ENCODE measurements at places on chromosomes 5 and 9.

GRCh38 chr5:83683836-83684235 lies 36.8 kb downstream of the HAPLN1 start:
- no peak for DNase-seq

DNA sequence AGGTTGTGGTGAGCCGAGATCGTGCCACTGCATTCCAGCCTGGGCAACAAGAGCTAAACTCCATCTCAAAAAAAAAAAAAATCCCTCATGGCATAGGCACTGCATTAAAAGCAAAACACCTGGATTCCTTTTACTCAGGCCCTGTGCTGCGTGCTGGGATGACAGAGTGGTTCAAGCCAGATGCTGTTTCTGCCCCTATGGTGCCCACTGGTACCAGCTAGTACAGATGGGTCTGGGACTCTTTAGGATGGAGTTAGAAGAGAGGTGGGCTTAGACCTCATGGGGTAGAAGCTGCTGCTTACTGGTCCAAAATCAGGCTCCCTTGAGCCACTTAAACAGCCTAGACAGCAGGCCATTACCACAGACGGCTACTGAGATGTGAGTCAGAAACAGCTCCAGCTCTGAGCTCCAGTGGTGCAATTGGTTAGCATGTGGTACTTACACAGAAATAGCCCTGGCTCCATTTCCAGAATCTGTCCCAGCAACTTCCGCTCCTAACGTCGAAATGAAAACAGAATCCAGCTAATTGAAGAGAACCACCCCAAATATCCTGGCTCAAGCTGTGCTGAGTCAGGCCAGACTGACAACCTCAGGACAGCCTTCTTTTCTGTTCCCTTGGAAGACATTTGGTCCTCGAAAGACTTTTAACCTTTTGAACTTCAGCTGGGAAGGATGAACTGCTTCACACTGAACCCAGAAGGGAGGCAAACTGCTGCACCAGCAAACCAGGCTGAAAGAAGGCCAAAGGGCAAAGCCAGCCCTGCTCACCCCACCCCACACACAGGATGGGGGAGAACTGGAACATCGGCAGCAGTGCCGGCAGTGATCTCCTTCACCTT lies 15.5 kb downstream of the C5orf15 start:
- DNase-seq: no peak

- DNase-seq: no peak
These were observed 173.6 kb downstream of the FANCC start for GRCh38 chr9:95143591-95144561.

GRCh38 chr9:78038620-78039300 lies 7.1 kb upstream of the GNAQ start:
- no peak for DNase-seq

- no peak for DNase-seq
These were observed 24.5 kb downstream of the ADAMTS12 start for GRCh38 chr5:33867241-33867640.

- no peak for DNase-seq
These were observed 21.8 kb downstream of the ELOVL7 start for GRCh38 chr5:60822285-60822556.

DNA sequence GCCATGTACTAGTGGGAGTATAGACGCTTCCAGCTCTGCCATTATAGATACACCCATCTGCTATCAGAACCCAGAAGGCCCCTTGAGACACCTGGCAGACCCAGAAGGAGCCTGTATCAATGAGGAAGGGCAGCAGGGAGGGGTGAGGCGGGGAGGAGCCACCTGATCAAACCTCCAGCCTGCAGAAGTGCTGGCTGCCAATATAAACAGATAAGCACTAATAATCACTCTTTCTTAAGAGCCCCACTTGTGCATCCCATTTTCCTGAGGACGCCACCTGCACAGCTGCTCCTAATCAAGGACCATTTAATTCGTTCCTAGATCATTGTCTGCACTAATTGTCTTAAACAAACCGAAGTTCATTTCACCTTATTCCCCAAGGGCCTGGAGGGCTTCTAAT lies 75.0 kb upstream of the NEK6 start:
- DNase-seq: no peak

DNA sequence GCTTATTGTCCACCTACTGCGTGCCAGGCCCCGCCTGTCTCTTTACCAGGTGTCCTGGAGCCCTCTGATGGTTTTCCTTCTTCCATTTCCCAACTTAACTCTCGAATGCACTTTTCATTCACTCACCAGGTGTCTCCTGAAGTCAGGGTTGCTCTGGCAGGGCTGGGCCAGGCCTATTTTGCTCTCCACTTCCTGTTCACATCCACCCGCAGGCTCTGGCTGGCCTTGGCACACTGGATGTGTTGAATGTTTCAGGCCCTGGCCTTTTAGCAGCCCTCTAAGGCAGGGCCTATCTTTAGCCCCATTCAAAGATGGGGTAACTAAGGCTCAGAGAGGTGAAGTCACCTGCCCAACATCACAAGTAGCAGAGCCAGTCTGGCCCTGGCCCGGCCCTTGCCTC lies 16.4 kb downstream of the LRRC8A start:
- no peak for DNase-seq

- DNase-seq: no peak
These were observed 56.9 kb downstream of the HOMER1 start for GRCh38 chr5:79456890-79457583.

DNA sequence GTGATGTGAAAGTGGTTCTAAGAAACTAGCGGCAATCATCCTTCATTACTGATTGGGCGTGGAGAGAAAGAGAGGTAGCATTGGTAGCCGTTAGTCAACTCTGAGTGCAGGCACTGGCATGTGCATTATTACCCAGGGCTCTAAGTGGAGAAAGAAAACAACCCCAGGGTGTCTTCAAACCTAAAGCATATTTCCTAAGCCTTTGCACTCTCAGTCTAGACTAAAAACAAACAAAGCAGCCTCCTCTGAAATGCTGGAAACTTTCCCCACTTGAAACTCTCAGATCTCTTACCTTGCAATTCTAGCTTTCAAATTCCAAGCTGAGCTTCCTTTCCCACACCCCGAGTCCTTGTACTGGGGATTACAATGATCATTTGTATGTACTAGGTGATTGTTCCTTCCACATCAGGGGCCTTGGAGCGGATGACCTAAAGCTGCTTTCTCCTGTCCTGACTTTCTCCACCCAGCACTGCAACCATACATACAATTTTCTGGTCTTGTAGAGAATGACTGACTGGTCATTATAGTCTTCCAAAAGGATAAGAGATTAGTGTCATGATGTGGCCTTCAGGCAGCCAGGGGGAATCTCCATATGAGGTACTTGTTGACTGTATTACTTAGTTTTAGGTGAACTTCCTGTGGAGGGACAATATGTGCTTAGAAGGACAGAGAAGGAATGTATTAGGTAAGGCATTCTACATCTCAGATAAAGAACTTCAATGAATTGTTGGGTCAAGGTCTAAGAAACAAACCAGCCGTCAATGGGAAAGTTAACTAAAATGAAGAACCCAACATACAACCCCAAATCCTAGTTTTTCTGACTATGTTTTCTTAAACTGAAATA lies 98.3 kb upstream of the CDKN2B start:
- DNase-seq: no peak

- DNase-seq: no peak
These were observed 341.5 kb upstream of the CCNH start for GRCh38 chr5:87754009-87754757.

GRCh38 chr5:166493612-166494011 lies 1797.8 kb upstream of the WWC1 start:
- no peak for DNase-seq

DNA sequence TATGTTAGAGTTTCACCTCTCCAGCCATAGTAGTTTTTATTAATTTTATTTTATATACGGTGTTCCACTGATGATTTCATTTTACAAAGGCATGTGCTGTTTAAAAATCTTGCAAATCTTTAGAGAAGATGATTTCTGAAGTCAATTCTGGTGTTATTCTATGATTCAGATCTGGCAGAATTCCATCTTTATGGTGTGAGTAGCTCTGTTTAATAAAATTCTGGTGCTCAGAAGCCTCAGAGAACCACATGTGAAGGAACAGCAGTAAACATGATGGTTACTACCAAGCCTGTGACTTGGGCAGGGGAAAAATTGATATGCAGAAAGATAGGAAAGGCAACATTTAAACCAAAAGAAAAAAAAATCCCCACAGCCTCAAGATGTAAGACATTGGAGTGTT lies 299.7 kb downstream of the NPR3 start:
- no peak for DNase-seq

GRCh38 chr5:122129306-122129705 lies at the start of gene ZNF474:
ZNF474 (plus strand) TSS chr5:122129546; CDS start chr5:122151991, 22,445 bp downstream.
- no peak for DNase-seq

DNA sequence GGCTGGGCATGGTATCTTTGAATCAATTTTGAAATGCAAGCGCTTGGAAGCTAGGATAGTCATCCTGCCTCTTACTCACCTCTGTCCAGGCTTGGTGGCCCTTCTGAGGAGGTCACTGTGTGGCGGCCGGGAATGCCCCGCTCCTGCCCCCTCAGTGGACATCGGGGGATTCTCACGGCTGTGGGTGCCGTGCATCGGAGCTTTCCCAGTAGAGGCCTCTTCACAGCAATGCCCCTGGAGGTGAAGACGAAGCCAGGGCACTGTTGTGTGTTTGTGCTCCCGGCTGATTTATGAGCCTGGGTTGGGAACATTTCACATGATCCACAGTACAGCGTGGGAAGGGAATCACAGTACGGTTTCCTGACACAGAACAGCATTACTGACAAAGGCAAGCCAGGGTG lies 147.5 kb downstream of the NXNL2 start:
- no peak for DNase-seq

- DNase-seq: no peak
These were observed 11.3 kb upstream of the POU4F3 start for GRCh38 chr5:146327257-146327870.

DNA sequence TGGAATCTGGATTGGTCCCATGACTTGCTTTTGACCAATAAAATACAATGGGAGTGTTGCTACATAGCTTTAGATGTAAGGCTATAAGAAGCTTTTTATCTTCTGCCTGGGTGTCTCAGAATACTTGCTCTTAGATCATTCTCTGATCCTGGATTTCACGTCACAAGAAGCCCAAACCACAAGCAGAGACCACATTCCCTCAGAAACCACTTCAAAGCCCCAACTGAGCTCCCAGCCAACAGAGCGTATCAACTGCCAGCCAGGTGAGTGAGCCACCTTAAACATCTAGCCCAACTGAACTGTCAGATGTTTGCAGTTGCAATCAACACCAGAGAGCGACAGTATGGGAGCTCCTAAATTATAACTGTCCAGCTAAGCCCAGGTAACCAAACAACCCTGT lies 687.1 kb downstream of the TLE1 start:
- DNase-seq: no peak

DNA sequence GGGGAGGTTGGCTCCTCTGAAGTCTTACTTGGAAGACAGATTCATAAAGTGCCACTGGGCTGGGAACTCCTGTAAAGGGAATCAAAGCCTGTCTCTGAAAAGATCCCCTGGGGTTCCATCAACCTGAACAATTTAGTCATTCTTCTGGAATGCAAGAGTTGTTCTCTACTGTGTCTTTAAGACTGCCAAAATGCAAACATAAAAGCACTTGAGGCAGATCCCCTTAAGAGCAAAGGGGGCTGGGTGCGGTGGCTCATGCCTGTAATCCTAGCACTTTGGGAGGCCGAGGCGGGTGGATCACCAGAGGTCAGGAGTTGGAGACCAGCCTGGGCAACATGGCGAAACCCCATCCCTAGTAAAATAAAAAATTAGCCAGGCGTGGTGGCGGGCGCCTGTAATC lies 16.7 kb downstream of the CDKN2AIPNL start:
- no peak for DNase-seq

DNA sequence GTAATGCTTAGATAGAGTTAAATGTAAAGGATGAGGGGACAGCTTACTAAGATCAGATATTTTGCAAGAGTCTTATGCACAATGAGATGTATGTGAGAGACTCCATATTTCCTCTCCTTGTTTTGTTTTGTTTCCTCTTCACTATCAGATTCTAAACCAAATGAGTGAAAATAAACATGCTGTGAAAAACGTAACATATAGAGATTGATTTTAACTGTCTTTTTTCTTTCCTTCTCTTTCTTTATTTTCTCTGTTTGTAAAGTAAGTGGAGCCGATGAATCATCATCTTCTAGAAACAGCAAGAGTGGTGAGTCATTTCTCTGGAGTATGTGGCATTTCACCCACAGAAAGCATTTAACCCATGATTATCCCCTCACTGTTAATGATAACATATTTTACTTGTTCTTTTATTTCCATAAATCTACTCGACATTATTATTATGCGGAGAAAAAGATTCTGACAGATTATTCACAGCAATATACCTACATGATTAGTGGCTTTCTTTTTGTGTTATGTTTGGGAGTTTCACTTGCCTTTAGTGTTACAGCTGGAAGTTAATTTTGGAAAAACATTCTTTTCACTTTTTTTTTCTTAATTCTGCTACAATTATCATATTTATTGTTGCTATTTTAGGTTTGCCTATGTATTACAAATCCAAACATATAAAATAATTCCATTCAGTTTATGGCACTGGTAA lies 2.1 kb upstream of the ANXA1 start:
- no peak for DNase-seq

DNA sequence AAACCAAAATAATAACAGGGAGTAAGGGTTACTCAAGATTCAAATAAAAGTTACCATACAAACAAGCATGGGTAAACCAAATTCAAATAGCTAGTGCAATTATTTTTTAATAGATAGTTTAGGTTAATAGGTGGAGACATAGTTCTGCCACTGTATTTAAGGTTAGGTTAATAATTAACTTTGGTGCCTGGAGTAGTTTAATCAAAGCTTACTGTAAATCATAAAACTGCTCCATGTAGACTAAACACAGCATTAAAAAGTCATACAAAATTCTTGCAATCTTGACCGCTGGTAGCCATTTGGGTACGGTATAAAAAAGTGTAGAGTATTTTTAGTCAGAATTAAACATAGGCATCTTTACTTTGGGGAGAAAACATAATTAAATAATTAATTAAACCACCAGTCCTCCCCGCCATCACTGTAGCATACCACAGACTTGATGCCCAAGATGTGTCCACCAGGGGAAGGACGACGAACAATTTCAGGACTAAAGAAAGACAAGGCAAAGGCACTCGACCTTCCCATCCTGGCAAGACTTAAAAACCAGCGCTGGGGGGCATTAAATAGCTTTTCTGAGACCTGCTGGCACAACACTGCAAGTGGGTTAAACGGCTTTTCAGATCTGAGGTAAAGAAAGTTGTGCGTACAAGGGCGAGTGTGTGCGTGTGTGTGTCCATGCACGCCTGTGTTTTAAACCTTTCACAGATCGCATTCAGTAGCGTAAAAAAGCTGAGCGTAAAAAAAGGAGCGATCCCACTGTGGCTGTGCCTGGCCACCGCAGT lies 2.9 kb downstream of the SEMA6A start:
- DNase-seq: no peak

- peak; percentile 53 for DNase-seq
These were observed 725 bp upstream of the NIPBL start for GRCh38 chr5:36875790-36876298.

DNA sequence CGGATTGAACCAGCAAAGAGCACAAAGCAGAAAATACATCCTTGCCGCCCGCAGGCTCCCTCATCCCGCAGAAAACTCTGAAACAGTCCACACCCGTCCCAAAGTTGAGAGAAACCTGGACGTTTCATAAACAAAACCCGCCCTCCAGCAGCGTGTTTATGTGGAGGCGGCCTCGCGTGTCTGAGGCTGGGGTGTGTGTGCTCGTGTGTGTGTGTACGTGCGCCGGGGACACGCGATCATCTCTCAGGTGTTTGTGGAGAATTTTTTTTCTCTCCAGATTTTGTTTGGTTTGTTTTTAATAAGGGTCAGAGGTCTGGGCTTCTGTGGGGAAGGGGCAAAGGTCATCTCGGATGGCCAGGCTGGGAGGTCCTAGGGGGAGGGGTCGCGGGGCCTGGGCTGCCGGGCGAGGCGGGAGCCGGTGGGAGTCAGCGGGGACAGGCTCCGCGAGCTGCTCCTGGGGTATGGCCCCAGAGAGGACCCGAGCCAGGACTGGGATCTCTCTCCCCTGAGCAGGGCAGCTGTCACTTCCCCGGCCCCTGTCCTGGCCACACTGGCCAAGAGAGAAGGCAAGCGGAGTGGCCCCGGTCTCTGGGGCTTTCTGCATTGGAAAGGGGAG lies 206.4 kb downstream of the C9orf50 start:
- peak; percentile 27 for DNase-seq

All from stimulated activated CD8-positive, alpha-beta memory T cell treated with anti-CD3 and anti-CD28 coated beads, Interleukin-4, amount 100 ng/mL, for 4 hours (primary cell).